ENCODE measurements at places on chromosomes 6 and 20. TPM values are rescaled to one million over a fixed set of nuclear protein-coding genes. Genes with fewer than 3 reads are reported as not detected.

DNA sequence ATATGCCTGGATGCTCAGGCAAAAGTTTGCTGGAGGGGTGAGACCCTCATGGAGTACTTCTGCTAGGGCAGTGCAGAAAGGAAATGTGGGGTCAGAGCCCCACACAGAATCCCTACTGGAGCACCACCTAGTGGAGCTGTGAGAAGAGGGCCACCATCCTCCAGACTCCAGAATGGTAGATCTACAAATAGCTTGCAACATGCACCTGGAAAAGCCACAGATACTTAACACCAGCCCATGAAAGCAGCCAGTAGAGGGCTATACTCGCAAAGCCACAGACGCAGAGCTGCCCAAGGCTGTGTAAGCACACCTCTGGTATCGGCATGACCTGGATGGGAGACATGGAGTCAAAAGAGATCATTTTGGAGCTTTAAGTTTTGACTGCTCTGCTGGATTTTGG is 60.7 kb upstream of the GJE1 start:
- DNase-seq, result no peak

GRCh38 chr6:149950423-149950822 is 8.6 kb downstream of the ULBP2 start:
- DNase-seq, result no peak

The ATP6V1G2 gene
- total RNA-seq, result 3.1 TPM

The C20orf204 gene
- total RNA-seq, result 18.5 TPM

DNA sequence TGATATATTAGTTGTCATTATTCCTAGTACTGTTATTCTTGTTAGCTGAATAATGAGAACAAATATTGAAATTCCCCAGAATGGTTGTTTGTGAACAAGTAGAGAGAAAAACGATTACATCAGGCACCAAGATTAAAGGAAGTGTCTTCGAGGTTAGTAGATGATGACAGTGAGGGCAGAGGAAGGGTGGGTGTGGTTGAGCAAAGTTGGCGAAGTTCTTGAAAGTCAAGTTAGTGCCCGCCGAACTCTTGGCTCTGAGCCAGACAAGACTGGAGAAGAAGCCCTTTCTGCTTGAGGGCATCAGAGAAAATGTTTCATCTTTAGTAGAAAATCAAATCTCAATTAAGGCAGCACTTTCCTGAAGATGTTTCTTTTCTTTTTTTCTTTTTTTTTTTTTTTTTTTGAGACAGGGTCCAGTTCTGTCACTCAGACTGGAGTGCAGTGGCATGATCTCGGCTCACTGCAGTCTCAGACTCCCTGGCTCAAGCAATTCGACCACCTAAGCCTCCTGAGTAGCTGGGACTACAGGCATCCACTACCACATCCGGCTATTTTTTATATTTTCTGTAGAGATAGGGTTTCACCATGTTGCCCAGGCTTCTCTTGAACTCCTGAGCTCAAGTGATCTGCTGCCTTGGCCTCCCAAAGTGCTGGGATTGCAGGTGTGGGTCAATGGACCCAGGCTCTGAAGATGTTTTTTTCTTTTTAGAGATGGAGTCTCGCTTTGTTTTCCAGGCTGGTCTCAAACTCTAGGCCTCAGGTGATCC is 77.1 kb downstream of the SGK1 start:
- peak; percentile 94 for DNase-seq

The PXDC1 gene
- total RNA-seq, result 0.41 TPM

GRCh38 chr20:60255415-60255814 is 297.2 kb downstream of the CDH26 start:
- no peak for DNase-seq

DNA sequence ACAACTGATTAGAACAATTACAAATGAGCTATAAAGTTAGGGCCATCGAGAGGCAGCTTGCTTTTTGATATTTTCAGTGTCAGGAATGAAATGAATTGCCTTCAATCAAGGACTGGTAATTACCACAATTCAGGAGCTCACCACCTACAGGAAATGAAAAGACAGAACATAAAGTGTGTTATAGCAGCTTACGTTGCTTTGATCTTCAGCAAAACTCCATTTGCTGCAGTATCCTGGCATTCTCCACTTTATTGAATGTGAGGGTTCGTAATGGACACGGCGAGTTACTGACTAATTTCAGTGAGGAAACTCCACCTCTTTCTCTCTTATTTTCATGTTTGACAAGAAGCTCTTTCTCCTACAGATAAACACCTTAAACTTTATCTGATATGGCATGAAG is 440.0 kb upstream of the HSF2 start:
- no peak for DNase-seq

The FAM83B gene
- 0.18 TPM for total RNA-seq

DNA sequence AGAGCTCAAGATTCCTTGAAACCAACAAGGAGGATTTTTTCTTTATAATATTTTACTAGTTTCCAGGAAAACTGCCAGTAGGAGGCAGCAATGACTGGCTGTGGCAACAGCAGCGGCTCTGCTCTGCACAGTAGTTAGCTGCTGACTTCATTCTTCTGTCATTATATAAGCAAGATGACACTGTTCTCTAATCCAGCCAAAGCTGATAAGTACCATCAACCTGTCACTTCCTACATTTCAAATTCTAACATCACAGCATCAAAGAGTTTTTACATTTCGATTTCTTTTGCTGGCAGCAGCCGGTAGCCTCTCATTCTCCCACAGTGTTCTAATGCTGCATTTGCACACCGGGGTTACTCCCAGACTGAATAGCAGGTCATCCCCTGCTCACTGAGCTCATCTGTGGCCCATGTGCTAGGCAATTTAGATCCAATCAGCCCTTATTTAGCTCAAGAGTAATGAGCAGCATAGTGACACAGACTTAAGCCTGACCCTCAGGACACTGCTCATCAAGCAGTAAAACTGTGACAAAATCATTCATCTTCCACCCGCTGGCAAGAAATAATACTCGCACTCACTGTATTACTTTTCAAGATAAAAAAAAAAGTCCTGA is 67.8 kb downstream of the MMS22L start:
- no peak for DNase-seq

- DNase-seq, result no peak
Observed at GRCh38 chr6:16583144-16583762, 178.0 kb downstream of the ATXN1 start.

The SLC22A16 gene
- not detected for total RNA-seq

DNA sequence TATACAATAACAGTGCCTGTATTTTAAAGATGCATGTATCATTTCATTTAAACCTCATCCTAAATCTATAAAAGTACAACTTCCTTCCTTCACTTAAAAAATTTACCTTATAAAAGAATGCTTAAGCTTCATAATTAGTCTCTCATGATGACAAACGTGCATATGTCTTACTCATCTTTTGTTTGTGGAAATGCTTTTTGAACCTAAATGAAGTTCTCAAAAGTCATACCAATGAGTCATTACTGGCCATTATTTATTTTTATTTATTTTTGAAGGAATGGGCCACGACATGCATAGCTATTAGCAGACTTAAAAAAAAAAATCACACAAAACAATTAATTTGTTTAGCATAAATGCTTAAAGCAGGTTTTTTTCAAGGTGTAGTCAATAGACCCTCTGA is 3.7 kb downstream of the TFB1M start:
- no peak for DNase-seq

- no peak for DNase-seq
Observed at GRCh38 chr6:20771409-20771808, 237.2 kb downstream of the CDKAL1 start.

The CHD6 gene
- total RNA-seq, result 96.4 TPM

The SUN5 gene
- total RNA-seq, result not detected

DNA sequence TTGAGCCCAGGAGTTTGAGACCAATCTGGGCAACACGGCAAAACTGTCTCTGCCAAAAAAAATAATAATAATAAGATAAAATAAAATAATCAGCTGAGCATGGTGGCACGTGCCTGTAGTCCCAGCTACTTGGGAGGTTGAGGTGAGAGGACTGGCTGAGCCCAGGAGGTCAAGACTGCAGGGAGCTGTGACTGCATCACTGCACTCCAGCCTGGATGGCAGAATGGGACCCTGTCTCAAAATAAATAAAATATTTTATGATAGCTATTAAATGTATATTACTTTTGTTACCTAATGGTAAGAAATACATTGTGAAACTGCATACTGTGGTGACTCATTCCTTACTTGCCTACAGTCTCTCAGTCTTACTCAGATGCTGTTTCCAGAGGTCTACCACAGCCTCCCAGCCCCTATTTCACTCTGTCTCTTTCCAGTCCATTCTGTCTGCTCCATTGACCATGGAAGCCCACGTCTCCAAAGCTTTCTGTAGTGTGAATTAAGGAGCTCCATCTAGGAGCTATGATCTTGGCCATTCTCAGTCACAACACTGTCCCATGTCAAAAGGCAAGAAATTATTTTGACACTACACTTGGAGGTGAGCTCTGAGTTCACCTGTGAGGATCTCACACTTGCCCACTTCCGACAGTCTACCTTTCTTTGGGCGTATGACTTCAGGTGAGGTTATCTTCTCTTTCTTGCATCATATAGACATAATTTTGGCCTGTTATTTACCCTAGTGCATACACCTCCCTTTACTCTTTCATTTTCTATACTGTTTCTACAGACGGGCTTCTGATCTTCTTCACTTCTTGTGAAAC is 22.4 kb upstream of the SNX9 start:
- no peak for DNase-seq
